ENCODE measurements at places on chromosomes 12 and 14. TPM values are rescaled to one million over a fixed set of nuclear protein-coding genes. Genes with fewer than 3 reads are reported as not detected.
A peak's percentile ranks its signal among the peaks of the same experiment; 100 is the strongest.

DNA sequence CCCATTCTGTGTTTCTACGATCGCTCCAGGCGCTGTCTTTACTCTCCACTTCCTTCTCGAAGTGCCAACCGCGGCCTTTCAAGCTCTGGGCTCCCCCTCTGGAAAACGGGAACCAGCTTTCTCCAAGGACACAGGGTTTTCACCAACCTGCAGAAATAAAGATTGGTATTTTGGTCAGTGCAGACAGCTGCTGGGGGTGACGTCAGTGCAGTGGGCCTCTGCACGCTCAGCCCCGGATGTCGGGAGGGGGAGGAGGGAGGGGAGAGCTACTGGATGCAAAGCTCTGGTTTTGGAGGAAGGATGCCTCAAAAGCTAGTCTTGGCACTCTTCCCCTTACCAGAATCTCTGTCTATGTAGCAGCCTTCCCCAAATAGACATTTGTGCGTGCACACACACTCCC lies 19.9 kb downstream of the HRK start:
- DNase-seq: no peak

The ACSS3 gene
- total RNA-seq: 0.54 TPM

- DNase-seq: no peak
These were observed 11.6 kb downstream of the FBXW8 start for GRCh38 chr12:116922194-116922897.

The TRHDE gene
- total RNA-seq: under 0.01 TPM

DNA sequence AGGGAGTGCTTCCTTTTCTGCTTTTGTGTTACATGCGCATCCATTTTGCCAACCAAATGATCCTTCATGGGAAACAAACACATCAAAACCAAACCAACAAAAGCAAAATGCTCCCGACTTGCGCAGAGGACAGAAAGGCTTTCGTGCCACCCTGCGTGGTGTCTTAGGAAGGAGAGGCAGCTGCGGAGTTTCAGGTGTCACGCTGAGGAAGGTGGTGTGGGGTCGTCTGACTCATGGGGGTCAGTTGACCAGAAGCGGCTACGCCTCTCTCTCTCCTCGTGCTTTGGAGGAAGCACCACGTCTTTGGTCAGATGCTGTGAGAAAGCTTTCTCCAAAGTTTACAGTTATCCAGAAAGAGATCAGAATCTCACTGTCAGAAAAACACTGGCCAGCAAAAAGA lies 7.9 kb downstream of the EMP1 start:
- DNase-seq: no peak

DNA sequence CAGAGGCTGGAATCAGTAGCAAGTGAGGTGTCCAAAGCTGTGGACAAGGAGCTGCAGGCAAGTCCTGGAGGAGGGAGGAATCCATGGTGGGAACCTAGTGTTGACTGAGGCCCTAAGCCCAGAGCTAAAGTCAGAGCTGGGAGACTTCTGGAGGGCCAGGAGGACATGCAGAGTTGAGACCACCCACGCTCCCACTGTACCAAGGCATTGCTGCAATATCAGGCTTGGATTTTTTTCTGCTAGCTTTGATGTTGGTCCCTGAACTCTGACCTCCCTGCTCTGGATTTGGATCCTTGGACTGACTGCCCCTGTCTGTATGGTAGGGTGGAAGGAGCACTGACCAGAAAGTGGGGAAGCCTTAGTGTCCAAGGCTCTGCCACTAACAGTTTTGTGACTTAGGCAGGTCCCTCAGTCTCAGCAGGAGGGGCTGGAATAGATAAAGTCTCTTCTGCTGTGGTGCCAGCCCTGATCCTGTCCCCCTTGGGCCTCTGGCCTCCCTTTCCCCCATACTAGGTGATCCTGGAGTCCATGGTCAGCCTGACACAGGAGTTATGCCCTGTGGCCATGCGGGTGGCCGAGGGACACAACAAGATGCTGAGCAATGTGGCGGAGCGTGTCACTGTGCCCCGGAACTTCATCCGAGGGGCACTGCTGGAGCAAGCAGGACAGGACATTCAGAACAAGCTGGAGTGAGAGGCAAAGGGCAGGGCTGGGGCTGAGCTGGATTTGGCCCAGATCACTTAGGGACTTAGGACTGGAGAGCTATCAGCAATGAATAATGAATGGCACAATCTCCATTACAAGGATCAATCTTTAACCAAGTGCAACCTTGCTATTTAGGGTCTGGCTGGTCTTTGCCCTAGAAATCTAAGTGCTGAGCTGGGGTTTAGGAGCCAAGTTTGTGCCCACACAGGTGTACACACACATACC lies 9.4 kb downstream of the CARMIL3 start:
- no peak for DNase-seq

The KRT71 gene
- total RNA-seq: not detected

- DNase-seq: no peak
These were observed 20.7 kb downstream of the ZDHHC17 start for GRCh38 chr12:76784600-76785051.

DNA sequence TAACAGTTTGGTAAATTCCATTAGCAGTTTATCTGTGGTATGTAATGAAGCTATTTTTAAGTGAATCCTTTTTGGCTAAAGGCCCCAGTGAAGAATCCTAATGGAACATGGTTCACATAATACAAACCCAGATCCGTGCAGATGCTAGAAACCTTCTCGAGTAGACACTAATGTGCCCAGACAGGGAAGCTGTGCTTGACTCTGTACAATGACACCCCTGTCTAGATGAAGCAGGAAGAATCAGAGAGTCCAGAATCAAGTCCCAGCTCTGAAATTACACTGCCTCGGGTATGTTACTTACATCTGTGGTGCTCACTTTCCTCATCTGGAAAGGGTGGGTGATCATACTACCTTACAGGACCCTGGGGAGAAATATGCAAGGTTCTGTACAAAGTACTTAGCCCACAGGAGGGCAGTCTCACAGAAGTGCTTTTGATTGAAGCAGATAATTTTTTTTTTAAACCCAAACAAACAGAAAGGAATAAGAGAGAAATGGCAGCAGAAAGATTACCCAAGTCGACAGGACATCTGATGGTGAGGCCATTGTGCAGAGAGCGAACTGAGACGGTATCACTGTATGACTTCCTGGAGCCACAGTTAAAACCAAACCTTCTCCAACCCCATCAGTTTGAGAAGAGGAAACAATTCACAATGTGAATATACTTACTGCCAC lies 8.5 kb downstream of the CRACR2A start:
- DNase-seq: no peak

The ADGRD1 gene
- 0.54 TPM for total RNA-seq

- DNase-seq: no peak
These were observed 1.4 kb downstream of the WSB2 start for GRCh38 chr12:118059341-118060191.

The ATF7 gene
- 13.5 TPM for total RNA-seq

GRCh38 chr14:99395909-99396530 lies 84.6 kb downstream of the SETD3 start:
- DNase-seq: no peak

DNA sequence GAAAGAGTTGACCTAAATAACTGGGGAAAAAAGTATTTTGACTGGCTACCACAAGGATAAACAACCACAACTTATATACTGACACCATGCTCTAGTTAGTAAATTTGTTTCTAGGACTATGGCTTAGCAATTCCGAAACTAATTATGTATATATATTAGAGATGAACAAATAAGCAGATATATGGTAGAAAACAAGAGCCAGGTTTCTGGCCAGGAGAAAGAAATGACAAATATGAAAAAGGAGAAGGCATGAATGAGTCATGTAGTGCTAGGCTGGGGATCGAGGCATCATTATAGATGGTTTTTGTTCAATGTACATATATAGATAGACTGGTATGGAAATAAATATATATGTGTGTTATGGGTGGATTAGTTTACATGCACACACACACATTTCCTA lies 5.5 kb upstream of the LRRC74A start:
- DNase-seq: no peak

DNA sequence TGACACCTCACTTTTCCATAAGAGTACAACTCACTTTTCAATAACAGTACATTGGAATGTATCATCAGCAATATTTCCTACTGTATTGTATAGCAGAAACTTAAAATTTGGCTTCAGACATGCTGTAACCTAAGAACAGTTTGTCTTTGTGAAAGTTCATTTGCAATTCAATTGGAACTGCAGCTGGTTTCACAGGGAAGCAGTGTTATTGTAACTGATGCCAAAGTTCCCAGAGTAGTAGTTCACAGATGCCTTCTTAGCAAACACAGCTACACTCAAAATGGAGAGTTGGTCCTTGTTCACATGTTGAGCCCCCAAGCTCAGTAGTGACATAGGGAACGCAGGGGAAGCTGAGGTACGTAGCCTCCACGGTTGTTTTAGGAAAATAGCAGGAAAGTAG lies 23.3 kb downstream of the PPP1R36 start:
- DNase-seq: no peak

The CCDC196 gene
- not detected for total RNA-seq

GRCh38 chr12:1252758-1253157 lies 261.7 kb downstream of the ERC1 start:
- no peak for DNase-seq

DNA sequence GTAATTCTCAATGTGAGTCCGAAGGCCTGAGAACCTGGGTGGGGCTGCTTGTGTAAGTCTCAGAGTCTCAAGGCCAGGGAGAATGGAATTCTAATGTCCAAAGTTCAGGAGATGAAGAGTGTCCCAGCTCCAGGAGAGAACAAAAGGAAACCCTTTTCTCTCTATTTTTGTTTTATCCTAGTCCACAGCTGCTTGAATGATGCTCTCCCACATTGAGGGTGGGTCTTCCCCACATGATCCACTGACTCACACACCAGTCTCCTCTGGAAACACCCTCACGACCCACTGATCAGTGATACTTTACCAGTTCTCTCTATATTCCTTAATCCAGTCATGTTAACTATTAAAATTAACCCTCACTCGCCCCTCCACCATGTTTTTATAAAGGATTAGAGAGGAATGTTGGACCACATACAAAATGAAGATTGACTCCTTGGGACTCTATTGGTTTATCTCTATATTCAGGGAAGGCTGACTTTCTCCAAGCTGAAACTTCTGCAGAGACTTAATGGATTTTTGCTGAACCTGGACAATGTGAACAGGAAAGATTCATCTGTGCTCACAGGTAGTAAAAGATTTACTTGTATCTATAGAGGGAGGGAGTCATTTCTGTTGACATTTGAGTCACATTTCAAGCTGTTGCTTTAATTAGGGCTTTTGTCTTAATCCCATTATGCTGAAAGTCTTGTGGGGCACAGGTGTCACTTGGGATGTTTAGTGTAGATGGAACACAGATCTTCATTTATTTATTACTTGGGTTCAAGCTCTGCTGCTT lies 1061.0 kb upstream of the TMEM132C start:
- DNase-seq: no peak

GRCh38 chr12:91138337-91138920 lies 27.1 kb upstream of the LUM start:
- DNase-seq: no peak

- DNase-seq: no peak
These were observed 250.4 kb downstream of the C12orf75 start for GRCh38 chr12:105580821-105581352.

GRCh38 chr12:53254816-53255545 lies 13.1 kb upstream of the ESPL1 start:
- no peak for DNase-seq

DNA sequence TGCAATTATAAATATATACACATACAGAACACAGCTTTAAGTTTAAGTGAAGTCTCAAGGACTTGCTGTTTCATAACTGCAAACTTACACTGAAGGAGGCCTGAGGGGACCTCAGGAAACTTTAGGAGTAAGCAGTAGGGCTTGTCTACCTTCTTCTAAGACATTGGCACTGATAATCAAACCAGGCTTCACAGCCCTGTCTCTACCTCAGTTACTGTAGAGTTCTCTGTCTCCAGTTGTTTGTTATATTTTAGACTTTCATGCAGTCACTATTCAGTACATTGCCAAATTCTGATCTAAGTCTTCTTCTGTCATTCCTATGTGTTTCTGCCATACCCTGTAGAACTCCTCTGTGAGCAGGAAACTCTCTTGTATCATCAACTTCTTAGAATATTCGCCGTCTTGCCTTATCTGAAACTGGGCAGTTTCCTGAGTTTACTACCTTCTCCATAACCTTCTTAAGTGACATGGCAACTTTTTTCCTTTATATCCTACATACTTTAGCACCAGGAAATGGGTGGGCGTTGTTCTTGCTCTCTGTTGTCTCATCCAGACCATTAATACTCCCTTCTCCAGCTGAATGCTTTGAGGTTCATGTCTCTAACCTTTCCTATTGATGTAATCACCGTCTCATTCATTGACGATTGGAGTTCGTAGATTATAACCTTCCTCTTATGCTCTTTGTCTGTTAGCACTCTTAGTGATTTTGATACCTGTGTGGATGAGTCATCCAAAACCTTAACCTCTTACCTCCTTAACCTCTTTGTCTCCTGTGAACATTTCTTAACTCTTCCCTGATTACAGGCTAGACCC lies 11.4 kb downstream of the APAF1 start:
- no peak for DNase-seq

- DNase-seq: peak; percentile 73
These were observed 186.7 kb downstream of the EFCAB11 start for GRCh38 chr14:89767861-89768268.

The CMTM5 gene
- 3.0 TPM for total RNA-seq

The OASL gene
- total RNA-seq: 4.6 TPM

Measured in hematopoietic multipotent progenitor cell (in vitro differentiated cells).